ENCODE measurements at places on chromosomes 7 and 10.

GRCh38 chr7:95318501-95319100 lies 5.7 kb downstream of the PON1 start:
- H3K4me3 ChIP-seq, result no peak overlapping the region
- H3K27ac ChIP-seq, result no peak overlapping the region
- no peaks in the 10 kb centered on the region for H3K4me1 ChIP-seq

- H3K4me3 ChIP-seq, result no peak overlapping the region
- no peaks in the 10 kb centered on the region for H3K36me3 ChIP-seq
- DNase-seq, result no peak
- H3K27me3 ChIP-seq, result no peaks in the 10 kb centered on the region
- H3K27ac ChIP-seq, result no peak overlapping the region
These were observed 70.6 kb downstream of the PIP4K2A start for GRCh38 chr10:22643775-22644174.

- no peak overlapping the region for H3K4me3 ChIP-seq
- H3K36me3 ChIP-seq, result no peaks in the 10 kb centered on the region
- no peaks in the 10 kb centered on the region for H3K4me1 ChIP-seq
- no peak for DNase-seq
- no peak overlapping the region for H3K27ac ChIP-seq
These were observed 119.0 kb upstream of the FAM133B start for GRCh38 chr7:92709150-92709549.

GRCh38 chr10:36271627-36272340 lies 629.7 kb upstream of the FZD8 start:
- no peak overlapping the region for H3K27ac ChIP-seq
- H3K27me3 ChIP-seq, result no peaks in the 10 kb centered on the region
- no peaks in the 10 kb centered on the region for H3K36me3 ChIP-seq
- no peak for DNase-seq
- H3K4me3 ChIP-seq, result no peak overlapping the region
- H3K4me1 ChIP-seq, result no peaks in the 10 kb centered on the region

GRCh38 chr7:123599766-123600165 lies 1.9 kb upstream of the ASB15 start:
- no peaks in the 10 kb centered on the region for H3K27me3 ChIP-seq
- no peaks in the 10 kb centered on the region for H3K36me3 ChIP-seq
- H3K4me3 ChIP-seq, result no peak overlapping the region
- no peak overlapping the region for H3K27ac ChIP-seq

DNA sequence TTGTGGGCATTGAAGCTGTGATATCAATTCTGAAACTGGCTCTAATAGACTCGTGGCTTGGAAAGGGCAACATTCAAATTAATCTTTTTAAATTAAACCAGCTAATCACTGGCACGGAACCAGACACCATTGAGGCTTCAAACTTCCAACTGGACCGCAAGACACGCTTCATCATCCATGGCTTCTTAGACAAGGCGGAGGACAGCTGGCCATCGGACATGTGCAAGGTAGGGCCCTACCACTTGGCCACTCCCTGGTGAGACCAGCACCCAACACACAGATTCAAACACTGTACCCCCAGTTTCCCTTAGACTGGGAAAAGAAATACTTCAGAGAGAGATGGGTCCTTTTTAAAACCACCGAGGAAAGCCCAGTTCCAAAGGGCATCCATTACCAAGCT lies 5.1 kb downstream of the PNLIPRP2 start:
- H3K27ac ChIP-seq, result no peak overlapping the region
- DNase-seq, result no peak
- no peaks in the 10 kb centered on the region for H3K4me1 ChIP-seq
- no peaks in the 10 kb centered on the region for H3K36me3 ChIP-seq

GRCh38 chr10:17847585-17848296 lies 38.6 kb downstream of the MRC1 start:
- H3K27ac ChIP-seq, result no peak overlapping the region
- DNase-seq, result no peak
- no peaks in the 10 kb centered on the region for H3K36me3 ChIP-seq

DNA sequence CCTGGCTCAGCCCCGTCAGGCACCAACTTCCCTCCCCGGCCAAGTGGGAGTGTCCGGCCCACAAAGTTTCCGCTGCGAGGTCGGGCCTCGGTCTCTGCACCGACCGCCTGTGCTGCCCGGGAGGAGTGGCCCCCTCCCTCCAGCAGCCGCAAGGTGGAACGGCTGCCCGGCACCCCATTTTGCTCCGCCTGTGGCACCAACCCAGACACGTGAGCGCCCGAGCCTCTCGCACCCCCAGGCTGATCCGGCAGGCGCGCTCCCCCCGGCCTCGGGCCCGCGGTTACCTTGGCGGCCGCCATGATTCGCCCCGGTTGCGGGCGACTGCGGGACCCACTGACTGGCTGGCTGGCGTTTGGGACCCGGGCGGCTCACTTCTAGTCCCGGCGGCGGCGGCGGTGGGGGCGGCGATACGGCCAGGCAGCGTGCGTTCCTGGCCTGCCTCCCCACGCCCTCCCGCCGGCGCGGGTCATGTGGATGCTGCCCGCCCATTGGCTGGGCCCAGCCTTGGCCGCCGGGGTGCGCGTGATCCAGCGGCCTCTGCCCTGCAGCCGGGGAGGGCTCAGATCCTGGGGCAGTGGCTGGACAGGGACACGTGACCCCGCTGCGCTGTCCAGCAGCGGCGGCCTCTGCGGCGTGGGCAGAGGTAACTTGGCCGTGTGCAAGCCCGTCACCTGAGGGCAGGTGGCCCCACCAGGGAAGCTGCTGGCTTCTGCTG lies at the start of gene SLC25A13:
Gene SLC25A13, minus strand, starts transcription at position 441 of the 715 bp plus-strand sequence. Its CDS starts 142 bp downstream, at position 299.
- H3K27me3 ChIP-seq, result no peaks in the 10 kb centered on the region
- no peaks in the 10 kb centered on the region for H3K36me3 ChIP-seq
- H3K4me1 ChIP-seq, result peaks cover 4% of the 10 kb centered on the region
- peak within 1 kb of the TSS; percentile 68 for H3K27ac ChIP-seq
- H3K4me3 ChIP-seq, result peak within 1 kb of the TSS; percentile 93

GRCh38 chr10:32346551-32347362 lies at the start of gene EPC1:
TSS of gene EPC1 (minus strand) at chr10:32347158. CDS start at chr10:32346915, 243 bp downstream.
- DNase-seq, result peak; percentile 80
- no peaks in the 10 kb centered on the region for H3K27me3 ChIP-seq
- H3K4me1 ChIP-seq, result peaks cover 35% of the 10 kb centered on the region
- peak within 1 kb of the TSS; percentile 100 for H3K27ac ChIP-seq
- peak within 1 kb of the TSS; percentile 98 for H3K4me3 ChIP-seq
- H3K36me3 ChIP-seq, result no peaks in the 10 kb centered on the region

- H3K4me3 ChIP-seq, result no peak overlapping the region
- no peak for DNase-seq
- no peak overlapping the region for H3K27ac ChIP-seq
- no peaks in the 10 kb centered on the region for H3K36me3 ChIP-seq
- H3K27me3 ChIP-seq, result no peaks in the 10 kb centered on the region
- H3K4me1 ChIP-seq, result no peaks in the 10 kb centered on the region
These were observed 31.4 kb downstream of the EN2 start for GRCh38 chr7:155489158-155489840.

GRCh38 chr7:29356631-29357030 lies 162.1 kb downstream of the CHN2 start:
- DNase-seq, result no peak
- no peaks in the 10 kb centered on the region for H3K4me1 ChIP-seq
- H3K27me3 ChIP-seq, result no peaks in the 10 kb centered on the region
- H3K36me3 ChIP-seq, result no peaks in the 10 kb centered on the region

DNA sequence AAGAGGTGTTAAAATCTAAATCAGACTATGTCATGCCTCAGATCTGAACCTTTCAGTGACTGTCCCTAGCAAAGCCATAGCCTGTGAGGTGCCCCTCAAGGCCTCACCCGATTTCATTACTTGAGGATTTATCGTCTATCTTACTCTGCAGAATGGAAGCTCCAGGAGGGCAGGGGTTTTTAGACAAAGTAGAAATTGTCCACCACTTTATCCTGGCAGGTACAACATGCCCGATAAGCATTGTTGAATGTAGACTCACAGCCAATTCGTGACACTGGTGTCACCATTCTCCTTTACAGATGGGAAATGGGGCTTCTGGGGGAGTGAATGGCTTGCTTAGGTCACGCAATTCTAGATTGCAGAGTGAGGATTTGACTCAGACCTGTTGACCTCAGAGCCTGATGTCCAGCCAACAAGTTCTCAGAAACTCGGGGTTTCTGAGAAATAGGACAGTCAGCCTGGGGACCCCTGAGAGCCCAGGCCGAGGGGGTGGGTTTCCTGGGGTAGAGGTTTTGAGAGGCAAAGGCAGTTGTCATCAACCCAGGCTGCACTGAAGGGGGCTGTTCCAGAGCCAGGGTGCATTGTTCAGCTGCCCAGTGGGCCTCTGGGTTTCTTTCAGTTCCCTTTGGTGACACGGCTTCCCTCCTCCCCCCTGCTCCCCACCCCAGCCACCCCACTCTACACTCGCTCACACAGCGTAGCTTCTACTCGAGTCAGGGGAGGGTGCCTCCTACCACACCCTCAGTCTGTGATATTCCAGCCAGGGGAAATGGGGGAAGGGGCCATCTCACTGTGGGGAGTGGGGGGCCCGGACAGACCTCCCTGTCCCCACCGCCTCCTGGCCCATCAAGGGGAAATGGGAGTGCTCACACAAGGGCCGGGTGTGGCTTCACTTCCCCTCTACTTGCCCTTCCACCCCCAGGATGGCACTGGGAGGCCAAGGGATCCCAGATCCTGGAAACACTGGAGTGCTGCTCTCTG lies 3.1 kb upstream of the IRF5 start:
- H3K36me3 ChIP-seq, result no peaks in the 10 kb centered on the region
- no peak for DNase-seq
- no peaks in the 10 kb centered on the region for H3K27me3 ChIP-seq
- H3K4me1 ChIP-seq, result peaks cover 24% of the 10 kb centered on the region
- H3K4me3 ChIP-seq, result no peak overlapping the region
- no peak overlapping the region for H3K27ac ChIP-seq

- no peak overlapping the region for H3K27ac ChIP-seq
- H3K4me3 ChIP-seq, result no peak overlapping the region
- no peaks in the 10 kb centered on the region for H3K36me3 ChIP-seq
- no peak for DNase-seq
- H3K27me3 ChIP-seq, result no peaks in the 10 kb centered on the region
These were observed 59.3 kb downstream of the ATXN7L1 start for GRCh38 chr7:105816954-105817615.

- no peaks in the 10 kb centered on the region for H3K36me3 ChIP-seq
- peaks cover 4% of the 10 kb centered on the region for H3K4me1 ChIP-seq
These were observed 12.2 kb downstream of the PDZD8 start for GRCh38 chr10:117363028-117363427.

GRCh38 chr7:66118603-66119002 lies 4.0 kb downstream of the CRCP start:
- peaks cover 9% of the 10 kb centered on the region for H3K36me3 ChIP-seq
- no peaks in the 10 kb centered on the region for H3K27me3 ChIP-seq
- peaks cover 7% of the 10 kb centered on the region for H3K4me1 ChIP-seq
- no peak overlapping the region for H3K4me3 ChIP-seq

GRCh38 chr7:147276783-147277370 lies 1160.3 kb downstream of the CNTNAP2 start:
- no peaks in the 10 kb centered on the region for H3K36me3 ChIP-seq
- H3K27me3 ChIP-seq, result no peaks in the 10 kb centered on the region
- no peak overlapping the region for H3K27ac ChIP-seq
- DNase-seq, result no peak
- H3K4me1 ChIP-seq, result no peaks in the 10 kb centered on the region

DNA sequence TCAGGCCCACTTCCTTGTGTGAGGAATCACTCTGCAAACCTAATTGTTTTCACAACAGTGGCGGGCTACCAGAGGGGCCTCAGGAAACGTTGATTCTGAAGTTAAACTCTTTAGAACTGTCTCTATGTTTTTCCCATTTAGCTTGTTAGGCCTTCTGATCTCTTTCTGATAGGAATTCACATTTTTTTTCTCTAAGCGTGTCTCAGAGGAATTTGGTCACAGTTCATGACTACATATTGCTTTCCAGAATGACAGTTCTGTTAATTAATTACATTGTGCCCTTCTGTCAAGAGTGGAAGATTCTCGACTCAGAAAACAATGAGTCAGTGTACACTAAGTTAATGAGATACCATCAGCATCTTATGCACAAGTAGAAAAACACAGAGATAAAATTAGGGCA lies 469.2 kb upstream of the C7orf33 start:
- no peak overlapping the region for H3K27ac ChIP-seq
- no peaks in the 10 kb centered on the region for H3K36me3 ChIP-seq
- no peak overlapping the region for H3K4me3 ChIP-seq
- H3K27me3 ChIP-seq, result no peaks in the 10 kb centered on the region
- DNase-seq, result no peak

- no peaks in the 10 kb centered on the region for H3K36me3 ChIP-seq
- H3K27ac ChIP-seq, result no peak overlapping the region
- H3K27me3 ChIP-seq, result no peaks in the 10 kb centered on the region
- no peaks in the 10 kb centered on the region for H3K4me1 ChIP-seq
These were observed 15.8 kb downstream of the CYCS start for GRCh38 chr7:25109276-25109675.

DNA sequence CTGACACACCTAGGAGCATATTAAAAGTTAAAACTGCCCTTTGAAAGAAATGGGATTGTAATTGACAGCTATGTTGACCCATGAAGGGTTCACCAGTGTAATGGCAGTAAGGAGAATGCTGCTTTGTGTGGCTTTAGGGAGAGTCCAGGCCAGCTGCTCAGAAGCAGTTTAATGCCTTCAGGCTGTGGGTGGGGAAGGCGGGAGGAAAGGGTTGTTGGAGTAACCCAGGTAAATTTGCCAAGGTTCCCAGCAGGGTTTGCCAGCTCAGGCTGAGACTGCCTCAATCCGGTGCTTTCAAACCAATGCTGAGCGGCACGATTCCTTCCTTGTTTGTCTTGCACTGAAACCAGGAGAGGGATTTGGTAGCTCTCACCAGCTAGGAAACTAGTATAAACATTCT lies 637.2 kb downstream of the INHBA start:
- no peak for DNase-seq
- H3K27ac ChIP-seq, result no peak overlapping the region
- no peaks in the 10 kb centered on the region for H3K27me3 ChIP-seq
